ENCODE measurements at places on chromosomes 2 and 18. TPM values are rescaled to one million over a fixed set of nuclear protein-coding genes. Genes with fewer than 3 reads are reported as not detected.
A peak's percentile ranks its signal among the peaks of the same experiment; 100 is the strongest.

GRCh38 chr18:77131100-77131651 is 1.4 kb downstream of the MBP start:
- DNase-seq: peak; percentile 44

- no peak for DNase-seq
Measured at GRCh38 chr18:43785158-43785557, 507.9 kb upstream of the SYT4 start.

DNA sequence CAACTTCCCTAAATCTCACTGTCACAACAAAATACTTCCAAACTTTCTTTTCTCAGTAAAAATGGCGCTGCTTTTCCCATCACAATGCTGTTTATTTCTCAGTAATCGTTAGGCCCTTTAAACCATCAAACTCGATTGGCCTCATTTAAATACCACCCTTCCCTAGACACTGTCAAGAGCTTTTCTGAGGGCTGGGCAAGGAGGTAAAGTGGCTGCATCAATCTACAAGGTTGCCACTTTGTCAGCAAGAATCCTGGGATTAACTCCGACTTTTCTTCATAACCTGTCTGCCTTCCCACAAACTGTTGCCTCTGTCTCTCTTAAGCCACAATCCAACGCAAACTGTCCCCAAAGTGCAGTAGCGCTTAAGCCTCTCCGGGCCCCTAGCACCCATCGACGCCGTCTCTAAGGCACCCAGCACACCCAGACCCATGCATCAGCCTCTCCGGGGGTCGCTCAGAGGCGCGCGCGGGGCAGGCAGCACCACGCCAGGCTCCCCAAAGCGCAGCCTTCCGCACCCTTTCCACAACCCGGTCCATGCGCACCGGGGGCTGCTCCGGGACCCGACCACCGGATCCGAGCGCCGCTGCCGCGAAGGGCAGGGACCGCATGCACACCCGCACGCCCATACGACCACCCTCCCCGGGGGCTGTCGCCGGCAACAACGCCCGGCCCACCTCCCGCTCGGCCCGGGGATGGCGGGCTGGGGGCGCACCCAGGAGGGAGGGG is 683 bp downstream of the MBOAT2 start:
- DNase-seq: peak; percentile 8

GRCh38 chr2:26692279-26692896 is at the start of gene KCNK3:
Gene KCNK3, plus strand, starts transcription at chr2:26692722. Its CDS starts 154 bp downstream, at chr2:26692876.
- peak; percentile 53 for DNase-seq

Gene BOLL
- 0.12 TPM for total RNA-seq

GRCh38 chr2:70303186-70303585 is 1.3 kb upstream of the FAM136A start:
- DNase-seq: no peak

DNA sequence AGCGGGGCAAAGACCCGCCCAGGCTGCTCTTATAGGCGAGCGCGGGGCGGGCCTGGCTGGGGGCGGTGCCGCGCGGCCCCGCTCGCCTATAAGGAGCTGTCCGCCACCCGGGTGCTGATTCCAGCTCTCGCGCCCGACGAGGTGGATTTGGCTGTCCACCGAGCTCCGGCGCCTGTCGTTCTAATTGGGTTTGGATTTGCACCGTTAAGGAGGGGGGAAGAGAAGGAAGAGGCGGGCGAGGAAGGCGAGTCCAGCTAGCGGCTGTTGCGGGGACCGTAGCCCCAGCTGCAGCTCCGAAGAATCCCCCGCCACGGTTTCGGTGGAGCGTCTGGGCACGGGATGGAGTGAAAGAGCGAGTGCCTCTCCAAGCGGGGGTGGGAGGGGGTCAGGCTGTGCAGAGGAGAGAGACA is at the start of gene CNTNAP5:
Gene CNTNAP5 (plus strand): TSS at position 117 of the 410 bp plus-strand sequence. CDS start 364 bp downstream, outside the sequence.
- peak; percentile 30 for DNase-seq

DNA sequence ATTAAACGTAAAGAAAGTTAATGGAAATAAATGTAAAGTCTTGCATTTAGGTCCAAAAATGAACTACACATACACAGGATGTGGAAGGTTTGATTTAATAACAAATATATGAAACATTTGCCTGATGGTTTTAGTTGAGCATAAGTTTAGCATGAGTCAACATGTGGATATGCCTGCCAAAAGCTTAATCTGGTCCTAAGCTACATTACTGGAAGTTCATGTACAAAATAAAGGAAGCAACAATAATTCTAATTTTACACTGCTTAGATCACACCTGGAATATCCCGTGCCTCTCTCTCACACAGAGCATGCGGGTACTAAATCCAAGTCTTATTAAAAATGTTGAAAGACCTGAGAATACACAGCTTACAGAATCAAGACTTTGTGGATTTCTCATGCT is 276.5 kb upstream of the NRP2 start:
- no peak for DNase-seq

DNA sequence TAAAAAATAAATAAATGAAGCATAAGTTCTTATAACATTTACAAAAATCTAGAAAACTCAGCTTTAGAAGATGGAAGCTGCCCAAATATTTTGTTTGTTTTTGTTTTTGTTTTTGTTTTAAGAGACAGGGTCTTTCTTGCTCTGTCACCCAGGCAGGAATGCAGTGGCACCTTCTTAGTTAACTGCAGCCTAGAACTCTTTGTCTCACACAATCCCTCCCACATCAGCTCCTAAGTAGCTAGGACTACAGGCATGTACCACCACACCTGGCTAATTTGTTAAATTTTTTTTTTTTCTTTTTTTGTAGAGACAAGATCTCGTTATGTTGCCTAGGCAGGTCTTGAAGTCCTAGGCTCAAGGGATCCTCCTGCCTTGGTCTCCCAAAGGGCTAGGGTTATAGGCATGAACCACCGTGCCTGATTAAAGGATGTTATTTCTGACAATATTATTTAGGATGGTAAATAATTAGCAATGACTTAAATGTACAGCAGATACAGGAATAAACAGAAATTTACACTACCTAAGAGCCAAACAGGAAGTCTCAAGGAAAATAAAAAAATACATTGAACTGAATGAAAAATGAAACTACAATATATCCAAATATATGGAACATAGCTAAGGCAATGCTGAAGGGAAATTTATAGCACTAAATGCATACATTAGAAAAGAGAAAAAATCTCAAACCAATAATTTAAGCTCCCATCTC is 17.2 kb downstream of the SESTD1 start:
- DNase-seq: no peak

- DNase-seq: no peak
Measured at GRCh38 chr2:9099341-9099751, 95.9 kb upstream of the MBOAT2 start.

- DNase-seq: no peak
Measured at GRCh38 chr2:170091436-170091835, 86.5 kb upstream of the MYO3B start.

- no peak for DNase-seq
Measured at GRCh38 chr2:74887445-74887951, 53.6 kb downstream of the HK2 start.

DNA sequence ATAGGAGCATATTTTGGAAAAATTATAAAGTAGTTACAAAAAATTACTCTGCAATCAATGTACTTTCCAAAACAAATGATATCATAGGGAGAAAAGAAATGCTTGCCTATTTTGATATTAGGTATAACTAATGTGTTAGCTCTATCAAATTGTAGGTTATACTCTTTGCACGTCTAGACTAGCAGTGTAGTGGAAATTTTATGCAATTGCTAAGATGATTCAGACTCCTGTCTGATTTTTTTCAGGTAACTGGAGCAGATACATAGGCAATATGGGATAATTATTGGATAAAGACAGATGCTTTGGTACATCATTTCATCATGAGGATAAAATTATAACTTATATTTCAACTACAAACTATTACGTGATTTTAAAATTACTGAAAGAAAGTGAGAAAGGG is 918.3 kb downstream of the EPHA4 start:
- no peak for DNase-seq

GRCh38 chr2:180225118-180225517 is 218.0 kb upstream of the CWC22 start:
- DNase-seq: no peak

DNA sequence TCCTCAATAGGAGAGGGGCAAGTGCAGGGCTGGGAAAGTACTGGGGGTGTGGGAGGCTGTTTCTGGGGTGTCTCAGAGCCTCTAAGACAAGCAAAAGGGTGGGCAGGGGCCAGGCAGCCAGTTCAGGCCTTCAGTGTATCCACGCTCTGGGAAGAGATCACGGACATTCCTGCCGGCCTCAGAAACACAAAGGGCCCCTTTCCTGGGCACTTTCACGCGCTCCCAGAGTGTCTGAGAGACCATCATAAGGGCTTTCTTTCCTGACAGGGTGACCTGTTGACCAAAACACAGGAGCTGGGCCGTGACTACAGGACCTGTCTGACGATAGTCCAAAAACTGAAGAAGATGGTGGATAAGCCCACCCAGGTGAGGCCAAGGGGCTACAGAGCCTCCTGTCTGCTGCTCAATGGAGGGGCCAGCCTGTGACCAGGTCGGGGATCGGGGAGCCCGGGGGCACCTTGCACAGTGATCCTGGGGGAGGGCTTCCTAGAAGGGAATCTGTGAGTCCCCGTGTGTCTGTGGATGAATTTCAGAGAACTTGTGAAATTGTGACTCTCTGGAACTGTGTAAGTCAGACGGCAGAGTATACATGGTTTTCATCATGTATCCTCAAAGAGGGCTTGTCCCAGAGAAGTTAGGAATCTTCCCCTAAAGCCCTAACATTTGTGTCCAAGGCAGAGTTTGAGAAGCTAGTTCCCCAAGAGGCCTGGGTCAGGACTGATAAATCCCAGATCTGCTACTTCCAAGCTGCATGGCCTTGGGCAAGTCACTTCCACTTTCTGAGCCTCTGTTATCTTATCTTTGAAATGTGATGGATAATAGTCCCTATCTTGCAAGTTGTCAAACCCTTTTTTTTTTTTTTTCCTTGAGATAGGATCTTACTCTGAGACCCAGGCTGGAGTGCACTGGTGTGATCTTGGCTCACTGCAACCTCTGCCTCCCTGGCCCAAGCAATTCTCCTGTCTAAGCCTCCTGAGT is 1.8 kb downstream of the GNLY start:
- no peak for DNase-seq

Gene SPDYA
- total RNA-seq: 1.8 TPM

DNA sequence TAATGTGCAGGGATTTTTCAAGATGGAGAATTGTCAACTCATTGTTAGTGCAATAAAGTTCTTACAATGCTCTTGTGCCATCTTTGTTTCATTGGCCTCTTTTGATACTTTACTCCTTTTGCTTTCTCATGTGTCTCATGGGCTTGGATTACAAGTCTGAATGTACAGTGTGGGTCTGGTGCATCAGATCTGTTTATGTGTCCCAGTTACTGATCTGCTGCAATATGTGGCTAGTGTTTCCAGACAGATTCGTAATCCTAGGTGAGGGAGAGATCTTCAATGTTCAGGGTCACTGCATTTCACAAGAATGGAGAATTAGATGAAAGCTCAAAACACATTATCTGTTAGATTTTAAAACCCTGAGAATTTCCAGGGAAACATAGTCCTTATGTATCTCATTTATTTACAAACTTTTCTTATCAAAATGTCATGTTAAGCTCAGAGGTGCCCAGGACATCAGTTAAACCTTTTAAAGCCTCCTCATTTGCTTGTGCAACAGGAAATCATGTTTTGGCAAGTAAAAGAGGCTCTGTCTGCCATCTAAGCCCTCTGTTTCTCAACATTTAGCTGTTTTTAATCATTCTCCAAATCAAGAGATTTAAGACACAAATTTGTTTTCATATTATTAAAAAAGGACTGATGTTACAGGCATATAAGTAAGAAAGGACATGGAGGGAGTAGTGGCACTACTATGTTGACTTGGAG is 108.1 kb downstream of the NUP35 start:
- no peak for DNase-seq

Gene METTL5
- total RNA-seq: 111 TPM

DNA sequence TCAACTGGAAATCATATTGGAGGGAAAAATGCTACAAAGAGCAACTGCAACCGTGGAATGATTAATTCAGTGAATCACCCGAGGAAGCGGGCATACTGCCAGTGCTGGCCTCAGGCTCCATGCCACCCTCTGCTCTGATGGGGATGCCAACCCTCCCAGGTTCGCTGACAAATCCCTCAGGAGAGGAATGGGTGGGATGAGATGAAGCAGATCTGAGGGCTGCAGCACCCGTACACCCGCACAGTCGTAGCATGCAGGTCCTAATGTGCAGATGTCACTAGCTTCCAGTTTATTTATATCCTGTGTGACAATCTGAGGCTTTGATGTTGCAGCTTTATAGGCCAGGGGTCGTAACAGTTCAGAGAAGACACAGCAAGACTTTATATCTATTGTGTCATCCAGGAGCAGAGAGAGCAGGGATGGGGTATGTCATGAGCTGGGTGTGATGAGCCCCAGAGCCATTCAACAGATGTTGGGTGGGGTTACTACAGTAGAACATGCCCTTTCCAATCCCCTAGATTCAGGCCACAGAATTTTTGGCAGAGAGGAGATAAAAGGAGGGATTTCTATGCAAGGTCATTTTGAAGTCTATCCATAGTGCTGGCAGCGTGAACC is 44.6 kb downstream of the DPP4 start:
- no peak for DNase-seq

Gene FZD7
- total RNA-seq: 0.17 TPM

GRCh38 chr2:54099829-54100585 is 15.4 kb upstream of the ACYP2 start:
- no peak for DNase-seq

- DNase-seq: no peak
Measured at GRCh38 chr2:240225660-240226475, 85.4 kb upstream of the OTOS start.

DNA sequence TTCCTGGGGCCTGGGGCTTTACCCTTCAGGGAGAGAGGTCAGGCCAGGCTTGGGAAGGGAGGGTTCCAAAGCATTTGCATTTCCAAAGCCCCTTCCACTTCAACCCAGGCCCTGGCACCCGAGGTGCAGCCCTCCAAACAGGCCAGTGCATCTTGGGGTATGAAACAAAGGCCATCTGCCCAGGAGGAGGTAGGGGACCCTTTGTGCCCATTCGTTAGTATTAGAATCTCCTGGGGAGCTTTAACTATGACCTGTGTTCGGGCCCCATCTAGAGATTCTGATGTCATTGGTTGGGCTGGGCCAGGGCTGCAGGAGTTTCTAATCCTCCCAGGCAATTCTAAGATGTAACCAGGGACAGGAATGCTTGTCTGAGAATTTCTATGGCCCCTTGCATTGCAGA is 73.6 kb downstream of the CIB4 start:
- DNase-seq: no peak

DNA sequence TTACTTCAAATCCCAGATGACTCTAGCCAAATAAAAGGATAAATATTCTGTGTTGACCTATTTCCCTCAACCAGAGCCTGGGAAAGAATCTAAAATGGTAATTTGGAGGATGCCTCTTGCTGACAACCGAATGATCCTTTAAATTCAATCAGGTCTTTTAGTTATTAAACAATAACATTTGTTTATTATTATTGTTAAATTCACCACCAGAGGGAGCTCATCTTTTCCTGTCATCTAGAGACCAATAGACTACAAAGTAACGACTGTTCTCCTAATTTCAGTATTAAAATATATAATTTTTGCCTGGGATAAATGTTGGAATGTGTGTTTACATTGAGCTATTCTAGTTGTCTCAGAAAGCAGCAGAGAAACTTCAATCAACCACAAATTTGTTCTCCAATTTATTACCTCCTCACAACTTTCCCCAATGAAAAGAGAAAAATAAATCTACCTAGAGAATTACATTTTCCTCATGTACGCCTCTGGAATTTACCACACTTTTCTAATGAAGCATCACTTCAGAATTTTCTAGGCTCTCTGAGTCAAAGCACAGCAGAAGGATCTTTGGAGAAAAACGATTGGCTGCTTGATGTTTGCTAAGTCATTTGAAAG is 142.7 kb downstream of the SCG2 start:
- no peak for DNase-seq

- no peak for DNase-seq
Measured at GRCh38 chr2:215764441-215765048, 248.8 kb downstream of the MREG start.
